T1000 (cell line): ENCODE measurements at places on chromosomes 13 and 19.

DNA sequence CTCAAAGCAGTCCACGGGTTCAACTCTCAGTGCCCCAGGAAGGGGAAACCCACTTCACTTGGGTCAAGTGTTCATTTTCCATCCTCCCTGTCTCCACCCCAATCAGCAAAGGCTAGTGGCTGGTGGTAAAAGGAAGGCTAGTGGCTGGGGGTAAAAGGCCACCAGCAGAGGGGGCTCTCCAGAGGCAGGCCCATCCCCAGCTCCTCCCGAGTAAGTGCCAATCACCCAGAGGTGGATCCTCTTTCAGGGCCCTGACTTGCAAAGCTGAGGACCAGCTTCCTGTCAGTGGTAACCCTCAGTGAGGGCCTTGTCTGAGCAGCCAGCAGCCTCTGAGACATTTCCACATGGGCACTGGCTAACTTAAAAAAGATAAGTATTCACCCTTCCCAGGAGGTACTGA is 22.0 kb upstream of the TPT1 start:
- DNase-seq: no peak

- DNase-seq: no peak
These were observed 446.3 kb downstream of the OLFM4 start for GRCh38 chr13:53474878-53475277.

DNA sequence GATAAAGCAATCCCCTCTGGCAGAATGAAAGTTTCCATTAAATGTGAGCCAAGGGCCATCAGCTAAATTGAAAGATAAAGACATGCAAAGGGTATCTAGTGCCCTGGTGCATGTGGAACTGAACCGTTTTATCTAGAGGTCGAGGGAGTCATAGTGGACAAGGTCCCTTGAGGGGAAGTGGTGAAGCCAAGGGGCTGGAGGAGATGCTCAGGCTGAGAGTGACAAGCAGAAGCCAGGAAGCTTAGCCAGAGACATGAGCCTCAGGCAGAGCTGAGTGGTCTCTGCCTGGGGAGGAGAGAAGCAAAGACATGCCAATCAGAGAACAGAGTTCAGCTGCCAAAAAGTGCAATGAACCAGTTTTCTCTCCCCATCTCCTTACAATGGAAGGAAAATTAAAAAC is 68.1 kb upstream of the SLC10A2 start:
- no peak for DNase-seq

GRCh38 chr13:64819081-64819480 is 2411.1 kb downstream of the PCDH9 start:
- no peak for DNase-seq

DNA sequence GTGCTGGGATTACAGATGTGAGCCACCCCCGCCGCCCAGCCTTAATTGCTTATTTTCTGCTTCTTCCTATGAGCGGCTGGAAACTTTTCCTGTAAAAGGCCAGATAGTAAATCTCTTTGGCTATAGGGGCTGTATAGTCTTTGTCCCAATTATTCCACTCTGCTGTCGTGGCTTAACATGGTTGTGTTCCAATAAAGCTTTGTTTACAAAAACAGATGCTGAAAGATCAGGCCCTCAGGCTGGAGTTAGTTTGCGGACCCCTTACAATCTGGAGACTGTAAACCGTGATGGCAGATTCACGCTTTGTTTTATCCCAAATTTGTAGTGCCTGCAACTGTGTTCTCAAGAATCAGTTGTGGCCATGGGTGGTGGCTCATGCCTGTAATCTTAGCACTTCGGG is 10.7 kb downstream of the KCNC3 start:
- DNase-seq: no peak

GRCh38 chr13:73985783-73986182 is 148.4 kb downstream of the KLF12 start:
- no peak for DNase-seq

DNA sequence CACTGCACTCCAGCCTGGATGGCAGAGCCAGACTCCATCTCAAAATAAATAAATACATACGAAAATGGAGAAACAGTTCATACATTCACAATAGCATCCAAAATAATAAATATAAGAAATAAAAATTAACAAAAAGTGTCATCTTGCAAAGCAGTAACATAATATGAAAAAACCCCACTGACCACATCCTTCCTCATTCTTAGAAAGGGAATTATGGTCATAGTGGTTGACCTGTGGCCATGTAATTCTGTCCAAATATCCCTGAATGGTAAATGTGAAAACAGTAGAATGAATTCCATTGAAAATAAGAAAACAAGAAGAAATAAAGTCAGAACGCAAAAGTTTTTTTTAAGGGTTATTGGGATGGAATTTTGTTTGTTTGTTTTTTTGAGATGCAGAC is 7.0 kb upstream of the CDC42EP5 start:
- no peak for DNase-seq

GRCh38 chr13:98648686-98649085 is 71.8 kb upstream of the STK24 start:
- no peak for DNase-seq

DNA sequence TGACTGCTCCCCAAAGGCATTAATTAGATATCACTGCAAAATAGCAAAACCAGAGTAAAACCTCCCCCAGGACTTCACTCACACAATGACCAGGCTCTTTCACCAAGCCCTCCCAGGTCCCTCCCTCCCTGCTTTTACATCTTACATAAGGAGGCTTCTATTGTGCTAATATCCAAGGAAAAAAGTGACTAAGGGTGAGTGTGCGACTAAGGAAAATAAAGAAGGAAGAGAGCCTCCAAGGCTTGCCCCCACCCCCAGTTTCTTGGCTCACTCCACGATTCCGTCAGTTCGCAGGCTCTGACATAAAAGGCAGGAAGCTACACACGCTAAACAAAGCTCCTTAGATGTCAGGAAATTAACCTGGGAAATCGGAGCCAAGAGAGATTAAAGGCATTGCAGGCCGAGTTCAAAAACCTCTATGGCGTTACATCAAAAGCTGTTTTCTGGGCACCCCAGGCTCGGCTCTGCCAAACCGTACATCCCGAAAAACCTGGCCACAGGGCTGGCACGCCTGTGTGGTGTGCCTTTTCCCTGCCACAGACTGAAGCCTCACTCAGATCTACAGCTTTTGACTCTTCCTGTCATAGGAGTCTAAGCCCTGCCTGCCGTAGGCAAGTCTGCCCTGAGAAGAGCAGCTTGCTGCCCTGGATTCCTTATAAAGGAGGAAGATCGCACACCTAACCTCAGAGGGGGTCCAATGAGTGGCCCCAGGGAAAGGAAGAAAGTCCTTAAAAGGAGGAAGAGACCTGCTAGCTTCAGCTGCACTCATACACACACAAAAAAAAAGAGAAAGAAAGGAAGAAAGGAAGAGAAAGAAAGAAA is 67.0 kb upstream of the SERP2 start:
- DNase-seq: peak; percentile 50

DNA sequence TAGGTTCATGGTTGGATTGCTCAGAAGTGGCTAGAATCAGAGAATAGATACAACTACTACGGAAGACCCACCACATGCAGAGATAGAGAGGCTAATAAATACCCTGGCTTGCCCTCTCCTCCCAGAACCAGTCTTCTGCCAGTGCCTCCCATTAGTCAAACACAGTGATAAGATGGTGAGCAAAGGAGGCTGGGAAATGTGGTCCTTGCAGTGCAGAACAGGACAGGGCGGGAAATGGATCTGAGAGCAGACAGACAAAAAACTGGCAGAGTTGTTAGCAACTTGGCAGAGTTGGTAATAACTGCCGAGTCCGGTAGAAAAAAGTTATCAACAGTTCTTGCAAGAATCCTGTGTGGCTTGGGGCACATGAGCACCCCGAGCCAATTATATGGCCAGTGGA is 8.7 kb downstream of the KLK1 start:
- DNase-seq: no peak

DNA sequence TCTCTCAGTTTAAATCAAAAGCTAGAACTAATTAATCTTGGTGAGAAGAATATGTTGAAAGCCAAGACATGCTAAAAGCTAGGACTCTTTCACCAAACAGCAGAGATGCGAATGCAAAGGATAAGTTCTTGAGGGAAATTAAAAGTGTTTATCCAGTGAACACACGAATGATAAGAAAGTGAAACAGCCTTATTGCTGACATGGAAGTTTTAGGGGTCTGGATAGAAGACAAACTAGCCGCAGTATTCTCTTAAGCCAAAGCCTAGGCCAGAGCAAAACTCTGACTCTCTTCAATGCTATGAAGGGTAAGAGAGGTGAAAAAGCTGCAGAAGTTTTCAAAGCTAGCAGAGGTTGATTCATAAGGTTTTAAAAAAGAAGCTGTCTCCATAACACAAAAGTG is 103.0 kb downstream of the UFM1 start:
- DNase-seq: no peak

DNA sequence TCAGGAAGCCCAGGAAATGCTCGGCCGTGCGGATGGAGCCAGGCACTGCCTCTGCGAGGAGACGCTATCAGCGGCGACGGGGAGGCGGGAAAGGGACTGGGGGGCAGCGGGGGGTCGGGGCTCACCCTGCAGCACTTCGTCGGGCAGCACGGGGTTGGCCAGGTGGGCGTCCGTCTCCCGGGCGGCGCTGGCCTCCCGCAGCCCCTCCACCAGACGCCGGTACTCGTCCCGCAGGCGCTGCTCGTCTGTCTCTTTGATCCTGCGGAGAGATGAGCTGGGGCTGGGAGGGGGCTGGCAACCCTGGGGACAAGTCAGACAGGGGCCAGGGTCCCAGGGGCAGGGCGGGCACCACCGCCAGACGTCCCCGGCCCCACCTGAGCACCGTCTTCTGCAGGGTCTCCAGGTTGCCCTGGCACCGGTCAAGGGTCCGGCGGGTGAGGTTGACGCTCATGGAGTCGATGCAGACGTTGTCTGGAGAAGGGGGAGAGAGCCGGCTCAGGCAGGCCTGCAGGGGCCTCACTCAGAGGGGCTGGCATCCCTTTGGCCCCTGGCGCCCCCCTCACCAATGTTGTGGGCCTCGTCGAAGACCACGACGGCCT is 6.4 kb downstream of the ERCC2 start:
- no peak for DNase-seq

DNA sequence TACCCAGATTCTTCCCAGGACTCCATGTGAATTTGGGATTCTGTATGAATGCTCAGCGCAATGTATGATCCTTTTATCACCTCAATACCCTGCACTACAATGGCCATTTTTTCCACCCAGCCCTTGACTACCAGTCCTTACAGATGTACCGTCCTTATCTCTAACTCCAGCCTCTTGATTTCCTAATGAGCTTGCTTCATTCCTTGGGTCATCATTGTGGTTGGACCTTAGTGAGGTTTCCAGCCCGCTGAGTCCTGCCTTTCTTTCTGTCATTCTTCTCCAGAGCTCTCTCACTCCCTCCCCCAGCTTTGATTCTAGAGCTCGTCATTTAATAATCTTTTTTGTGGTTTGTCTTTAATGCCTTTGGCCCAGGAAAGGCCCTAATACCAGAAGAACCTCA is 438.5 kb downstream of the ZNF536 start:
- DNase-seq: no peak

- no peak for DNase-seq
These were observed 61.1 kb downstream of the SACS start for GRCh38 chr13:23372264-23372906.

- DNase-seq: no peak
These were observed 2.8 kb upstream of the ZNF83 start for GRCh38 chr19:52640916-52641315.

GRCh38 chr19:58034477-58034793 is 610 bp downstream of the ZSCAN1 start:
- no peak for DNase-seq

GRCh38 chr19:20503476-20503875 is 62.1 kb downstream of the ZNF737 start:
- peak; percentile 32 for DNase-seq

- DNase-seq: no peak
These were observed 1193.1 kb downstream of the EFNB2 start for GRCh38 chr13:105342281-105342820.

DNA sequence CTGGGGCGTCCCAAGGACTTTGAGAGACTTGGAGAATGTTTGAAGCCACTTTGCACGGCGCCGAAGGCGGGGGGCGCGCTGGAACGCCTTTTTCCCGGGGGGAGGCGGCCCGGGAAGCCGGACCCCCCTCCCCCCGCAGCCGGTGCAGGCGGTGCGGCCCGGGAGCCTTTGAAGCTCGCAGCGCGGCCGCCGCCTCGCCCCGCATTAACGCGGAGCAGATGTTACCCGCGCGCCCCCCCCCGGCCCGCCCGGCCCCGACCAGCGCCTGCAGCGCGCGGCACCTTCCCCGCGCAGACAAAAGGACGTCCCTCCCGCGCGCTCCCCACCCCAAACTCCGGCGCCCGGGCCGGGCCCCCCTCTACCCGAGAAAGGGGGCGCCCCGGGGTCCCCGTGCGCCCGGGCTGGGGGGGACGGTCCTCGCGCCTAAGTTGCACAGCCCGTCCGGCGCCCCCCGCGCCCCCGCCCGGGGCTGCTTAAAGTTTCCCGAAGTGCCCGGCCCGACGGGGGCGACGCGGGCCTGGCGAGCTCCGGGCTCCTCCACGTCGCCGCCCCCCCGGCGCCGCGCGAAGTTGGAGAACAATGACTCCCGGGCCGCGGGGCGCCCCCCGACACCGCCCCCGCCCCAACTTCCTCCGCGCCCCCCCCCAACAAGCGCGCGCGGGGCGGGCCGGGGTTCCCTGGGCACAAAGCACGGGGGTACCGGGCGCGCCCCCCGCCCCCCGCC is 685 bp downstream of the TCF3 start:
- DNase-seq: no peak

GRCh38 chr13:102793611-102794355 is 5.0 kb downstream of the POGLUT2 start:
- no peak for DNase-seq

- no peak for DNase-seq
These were observed 334.0 kb downstream of the TBC1D4 start for GRCh38 chr13:75147946-75148345.

- no peak for DNase-seq
These were observed 146.6 kb downstream of the KLF12 start for GRCh38 chr13:73987618-73988017.

GRCh38 chr19:52533901-52534300 is 6.4 kb downstream of the ZNF808 start:
- no peak for DNase-seq

GRCh38 chr13:39675904-39676303 is 20.4 kb downstream of the COG6 start:
- no peak for DNase-seq

- DNase-seq: no peak
These were observed 4.0 kb downstream of the ZBTB32 start for GRCh38 chr19:35708391-35708790.

GRCh38 chr13:19345916-19346422 is 164.3 kb upstream of the TUBA3C start:
- DNase-seq: no peak

GRCh38 chr13:111650626-111651025 is 330.2 kb downstream of the TEX29 start:
- no peak for DNase-seq

DNA sequence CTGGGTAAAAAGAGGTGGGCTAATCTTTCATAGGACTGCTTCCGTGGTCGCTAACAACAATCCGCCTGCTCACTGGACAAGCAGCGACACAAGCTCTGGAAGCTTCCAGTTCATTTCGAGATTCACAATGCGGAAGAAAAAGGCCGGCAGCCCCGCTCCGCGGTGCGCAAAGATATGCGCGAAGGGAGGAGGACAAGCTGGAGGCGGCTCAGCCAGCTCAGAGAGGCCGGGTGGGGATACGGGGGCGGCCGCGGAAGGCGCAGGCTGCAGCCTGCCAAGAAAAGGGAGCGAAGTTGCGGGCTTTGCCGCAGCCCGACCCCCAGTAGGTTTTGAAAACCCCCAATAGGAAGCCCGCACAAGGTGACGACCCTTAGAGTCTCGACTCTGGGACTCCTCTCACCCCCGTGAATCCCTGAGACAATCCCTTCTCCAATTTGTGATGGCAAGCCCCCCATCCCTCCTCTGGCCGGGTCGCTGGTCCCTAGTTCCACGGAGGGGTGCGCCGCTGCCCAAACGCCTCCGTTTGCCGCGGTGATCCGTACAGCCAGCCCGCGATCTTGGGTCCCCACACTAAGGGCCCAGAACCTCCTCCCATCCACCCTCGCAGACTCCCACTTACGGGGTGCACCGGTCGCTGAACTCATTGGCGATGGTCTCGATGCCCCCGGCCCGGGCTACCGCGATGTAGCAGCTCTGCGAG is 697 bp downstream of the HSPH1 start:
- DNase-seq: no peak
